Endodermal cell (in vitro differentiated cells): ENCODE measurements at places on chromosomes 13 and 19.
A peak's percentile ranks its signal among the peaks of the same experiment; 100 is the strongest.

DNA sequence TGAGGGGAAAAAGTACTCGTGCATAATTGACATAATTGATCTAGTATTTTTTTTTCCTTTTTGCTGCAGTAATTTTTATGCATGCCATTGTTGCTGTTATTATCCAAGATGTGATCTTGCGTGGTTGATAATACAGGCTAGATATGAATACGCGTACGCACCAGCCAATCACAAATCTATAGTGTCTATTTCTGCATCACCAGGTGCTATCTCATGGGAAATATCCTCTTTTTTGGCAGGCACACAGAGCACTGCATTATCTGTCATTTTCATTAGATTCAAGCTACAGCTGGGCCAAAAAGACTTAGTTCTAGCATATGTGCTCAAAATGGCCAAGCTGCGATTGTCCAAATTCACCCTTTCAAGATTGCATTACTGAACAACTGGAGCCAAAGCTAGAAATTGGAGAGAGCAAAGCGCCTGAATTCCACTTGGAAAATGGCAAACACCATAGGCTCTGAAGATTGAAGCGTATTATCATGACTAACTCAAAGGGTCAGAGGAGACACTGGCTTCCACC lies 181.1 kb downstream of the TSHZ3 start:
- DNase-seq = peak; percentile 8

DNA sequence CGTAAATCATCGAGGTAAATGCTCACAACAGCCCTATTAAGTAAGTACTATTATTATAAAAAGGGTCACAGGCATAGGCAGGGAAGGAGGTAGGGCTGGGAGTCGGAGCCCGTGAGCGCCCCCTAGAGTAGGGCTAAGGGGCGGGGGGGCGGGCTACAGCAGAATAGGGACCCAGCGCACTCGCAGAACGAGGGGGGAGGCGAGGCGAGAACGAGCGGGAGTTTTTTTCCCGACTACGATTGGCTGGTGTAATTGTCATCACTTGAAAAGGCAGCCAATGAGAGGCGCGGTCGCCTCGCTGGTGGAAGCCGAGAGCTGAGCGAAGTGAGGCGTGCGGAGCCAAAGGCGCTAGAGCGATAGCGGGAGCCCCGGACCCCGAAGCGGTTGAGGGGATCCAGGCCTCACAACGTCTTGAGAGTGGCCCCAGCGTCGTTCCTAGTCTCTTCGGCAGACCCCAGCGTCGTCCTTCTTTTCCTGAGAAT lies 24.2 kb downstream of the KEAP1 start:
- peak; percentile 98 for DNase-seq

DNA sequence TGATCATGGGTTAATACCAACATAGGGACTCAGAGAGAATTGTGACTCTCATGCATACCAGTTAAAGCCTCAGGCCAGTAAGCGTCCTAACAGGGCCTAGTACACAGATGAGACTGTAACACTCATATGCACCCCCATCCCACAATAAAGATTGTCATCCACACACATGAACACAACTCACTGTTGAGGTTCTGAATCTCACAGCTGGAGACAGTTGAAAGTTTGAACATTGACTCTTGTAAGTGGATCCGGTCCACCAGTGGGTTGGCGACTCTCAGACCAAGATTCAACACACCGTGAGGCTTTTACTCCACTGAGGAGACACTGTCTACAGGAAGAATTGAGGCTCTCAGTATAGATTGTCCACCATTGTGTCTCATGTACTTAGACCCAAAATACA lies 88.1 kb downstream of the ZNF429 start:
- DNase-seq = no peak

GRCh38 chr19:48489608-48490216 lies 20.5 kb downstream of the CYTH2 start:
- peak; percentile 97 for DNase-seq

DNA sequence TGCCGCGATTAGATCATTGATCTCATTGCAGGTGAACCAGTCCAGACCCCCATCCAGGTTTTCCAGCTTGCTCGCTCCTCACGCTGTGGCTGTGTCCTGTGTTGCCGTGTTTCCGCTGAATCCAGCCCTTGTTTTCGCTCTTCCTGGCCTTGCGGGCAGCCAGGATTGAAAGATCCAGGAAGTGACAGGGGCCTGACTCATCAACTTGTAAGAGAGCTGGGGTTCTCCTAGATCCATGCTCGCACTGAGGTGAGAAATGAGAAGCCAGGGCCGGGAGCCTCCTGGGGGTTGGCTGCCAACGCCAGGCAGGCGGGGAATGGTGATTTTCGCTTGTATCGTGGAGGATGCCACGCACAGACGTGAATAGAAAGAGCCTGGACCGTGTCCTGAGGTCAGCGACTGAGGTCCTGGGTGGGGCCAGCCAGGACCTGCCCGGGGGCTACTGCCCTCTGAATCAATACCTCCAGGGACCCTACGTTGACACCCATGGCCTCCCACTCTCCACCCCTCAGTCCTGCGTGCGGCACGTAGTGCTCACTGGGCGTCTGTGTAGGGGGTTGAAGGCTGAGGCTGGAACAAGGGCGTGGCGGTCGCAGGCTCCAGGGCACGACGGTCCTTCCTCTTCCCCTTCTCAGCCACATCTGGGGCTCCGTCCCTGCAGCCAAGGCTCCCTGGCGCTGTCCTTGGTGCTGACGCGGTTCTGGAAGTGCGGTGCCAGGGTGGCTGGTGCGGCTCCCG lies 7.3 kb upstream of the PTPRH start:
- peak; percentile 97 for DNase-seq

GRCh38 chr19:58538257-58539168 lies 5.4 kb upstream of the TRIM28 start:
- DNase-seq = peak; percentile 96
